ENCODE measurements at places on chromosomes 1 and 21.

DNA sequence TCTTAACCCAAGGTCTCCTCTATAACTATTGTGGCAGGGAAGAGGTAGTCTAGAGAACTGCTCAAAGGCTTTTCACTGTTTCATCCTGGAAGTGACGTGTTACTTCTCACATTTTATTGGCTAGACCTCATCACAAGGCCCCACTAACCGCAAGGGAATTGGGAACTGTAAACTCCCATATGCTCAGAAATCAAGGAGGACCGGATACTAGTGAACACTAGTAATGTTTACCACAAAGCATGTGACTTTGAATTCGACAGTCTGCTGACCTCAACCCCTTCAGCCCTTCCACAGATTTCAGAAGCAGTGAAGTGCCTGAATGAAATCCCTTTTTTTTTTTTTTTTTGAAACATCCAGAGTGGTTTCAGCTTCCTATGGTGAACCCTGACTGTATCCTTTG, 3.4 kb upstream of the EEIG2 start:
- DNase-seq: no peak
- no peak overlapping the region for H3K4me3 ChIP-seq
- H3K27me3 ChIP-seq: no peaks in the 10 kb centered on the region
- H3K27ac ChIP-seq: no peak overlapping the region
- no peaks in the 10 kb centered on the region for H3K36me3 ChIP-seq

- no peak overlapping the region for H3K27ac ChIP-seq
- no peak overlapping the region for H3K4me3 ChIP-seq
- no peaks in the 10 kb centered on the region for H3K36me3 ChIP-seq
- no peaks in the 10 kb centered on the region for H3K4me1 ChIP-seq
- peaks cover 2% of the 10 kb centered on the region for H3K27me3 ChIP-seq
Observed at GRCh38 chr1:181525104-181525721, 41.9 kb downstream of the CACNA1E start.

DNA sequence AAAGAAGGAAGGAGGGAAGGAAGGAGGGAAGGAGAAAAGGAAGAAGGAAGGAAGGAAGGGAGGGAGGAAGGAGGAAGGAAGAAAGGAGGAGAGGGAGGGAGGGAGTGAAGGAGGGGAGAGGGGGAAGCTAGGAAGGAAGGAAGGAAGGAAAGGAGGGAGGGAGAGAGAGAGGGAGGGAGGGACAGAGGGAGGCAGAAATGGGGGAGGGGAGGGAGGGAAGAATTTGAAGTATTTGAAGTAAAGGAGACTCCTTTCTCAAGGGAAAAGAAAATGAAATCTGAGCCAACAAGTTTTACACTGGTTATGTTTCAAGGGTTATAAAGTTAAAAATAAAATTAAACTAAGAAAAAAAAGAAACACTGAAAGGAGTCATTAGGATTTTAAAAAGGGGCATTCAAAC, 431.4 kb downstream of the BRINP3 start:
- H3K27ac ChIP-seq: no peak overlapping the region
- H3K4me3 ChIP-seq: no peak overlapping the region
- H3K27me3 ChIP-seq: no peaks in the 10 kb centered on the region
- no peaks in the 10 kb centered on the region for H3K36me3 ChIP-seq
- H3K4me1 ChIP-seq: no peaks in the 10 kb centered on the region

GRCh38 chr1:191530928-191531327, 627.3 kb upstream of the RGS18 start:
- no peak for DNase-seq
- no peak overlapping the region for H3K27ac ChIP-seq
- no peaks in the 10 kb centered on the region for H3K36me3 ChIP-seq
- H3K4me1 ChIP-seq: no peaks in the 10 kb centered on the region
- H3K4me3 ChIP-seq: no peak overlapping the region
- H3K27me3 ChIP-seq: no peaks in the 10 kb centered on the region

GRCh38 chr1:28470146-28470545, 35.7 kb upstream of the RCC1 start:
- H3K27ac ChIP-seq: no peak overlapping the region
- no peak overlapping the region for H3K4me3 ChIP-seq
- H3K27me3 ChIP-seq: no peaks in the 10 kb centered on the region
- no peaks in the 10 kb centered on the region for H3K4me1 ChIP-seq
- no peak for DNase-seq

All from T-cell (primary cell).